Lower leg skin (tissue), 4 donors: ENCODE measurements at places on chromosomes 6 and 20. TPM values are rescaled to one million over a fixed set of nuclear protein-coding genes. Genes with fewer than 3 reads are reported as not detected.

Gene DLK2
- total RNA-seq = 55.0 TPM

Gene CCM2L
- total RNA-seq = 4.3 TPM

Gene HUS1B
- 0.49 TPM for total RNA-seq

Gene WFDC9
- not detected for total RNA-seq

Gene SLC25A27
- total RNA-seq = 20.2 TPM

Gene NTSR1
- total RNA-seq = 0.13 TPM

Gene PI3
- 0.76 TPM for total RNA-seq

Gene TMEM14B
- 56.7 TPM for total RNA-seq

Gene KLC4
- total RNA-seq = 18.0 TPM

Gene EPHA7
- 1.0 TPM for total RNA-seq

Gene DSP
- 2,369 TPM for total RNA-seq

Gene CST5
- not detected for total RNA-seq

Gene ZNF311
- 1.4 TPM for total RNA-seq

Gene PSORS1C2
- 35.6 TPM for total RNA-seq

Gene MICB
- total RNA-seq = 0.97 TPM

Gene IL17A
- total RNA-seq = not detected

Gene ARMH2
- not detected for total RNA-seq

Gene HNF4A
- total RNA-seq = not detected

Gene FAM83C
- 85.7 TPM for total RNA-seq

Gene BLOC1S5
- 7.5 TPM for total RNA-seq

Gene ASIP
- 0.72 TPM for total RNA-seq

Gene PAX1
- total RNA-seq = 2.8 TPM

Gene WDR46
- total RNA-seq = 46.6 TPM

Gene TMEM244
- total RNA-seq = not detected

Gene MAPK14
- total RNA-seq = 63.0 TPM

Gene BNIP5
- not detected for total RNA-seq

Gene GLP1R
- total RNA-seq = not detected

Gene C6orf132
- 106 TPM for total RNA-seq

Gene RRP36
- 57.8 TPM for total RNA-seq

Gene CYB5R4
- total RNA-seq = 5.5 TPM
